ENCODE measurements at places on chromosomes 2 and 18.

- DNase-seq: no peak
Observed at GRCh38 chr2:228999326-228999725, 271.8 kb downstream of the PID1 start.

GRCh38 chr2:241656190-241656741 lies 18.8 kb downstream of the ATG4B start:
- DNase-seq: no peak

DNA sequence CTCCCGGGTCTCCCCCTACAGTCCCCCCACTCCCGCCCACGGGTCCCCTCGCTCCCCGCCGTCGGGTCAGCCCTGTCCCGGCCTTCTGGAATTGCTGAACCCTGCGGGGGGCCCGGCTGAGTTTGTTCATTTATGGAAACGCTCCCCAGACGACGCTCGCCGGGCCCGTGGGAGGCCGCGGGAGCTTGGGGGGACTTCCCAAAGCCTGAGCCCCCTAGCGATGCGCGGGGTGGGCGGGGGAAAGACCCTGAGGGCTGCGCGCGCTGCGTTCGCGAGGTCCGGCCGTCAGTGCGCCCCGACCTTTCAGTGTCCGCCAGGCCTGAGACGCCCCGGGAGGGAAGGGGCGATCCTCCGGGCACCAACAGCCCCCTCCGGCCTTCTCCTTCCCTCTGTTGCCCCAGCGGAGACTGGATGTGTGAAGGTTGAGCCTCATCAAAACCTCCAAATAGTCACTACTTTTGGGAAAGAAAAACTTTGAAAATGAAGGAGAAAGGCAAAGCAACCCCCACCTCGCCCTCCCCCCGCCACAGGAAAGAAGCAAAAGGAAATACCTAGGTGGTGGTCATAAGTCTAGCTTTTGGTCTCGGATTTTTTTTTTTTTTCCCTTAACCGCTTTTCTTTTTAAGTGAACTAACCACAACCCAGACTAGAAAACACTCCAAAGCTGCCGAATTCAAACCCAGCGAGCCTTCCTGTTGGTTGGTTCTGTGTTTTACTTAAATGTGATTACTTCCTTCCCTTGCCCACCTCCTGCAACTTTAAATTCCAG lies 509 bp upstream of the CYS1 start:
- no peak for DNase-seq

DNA sequence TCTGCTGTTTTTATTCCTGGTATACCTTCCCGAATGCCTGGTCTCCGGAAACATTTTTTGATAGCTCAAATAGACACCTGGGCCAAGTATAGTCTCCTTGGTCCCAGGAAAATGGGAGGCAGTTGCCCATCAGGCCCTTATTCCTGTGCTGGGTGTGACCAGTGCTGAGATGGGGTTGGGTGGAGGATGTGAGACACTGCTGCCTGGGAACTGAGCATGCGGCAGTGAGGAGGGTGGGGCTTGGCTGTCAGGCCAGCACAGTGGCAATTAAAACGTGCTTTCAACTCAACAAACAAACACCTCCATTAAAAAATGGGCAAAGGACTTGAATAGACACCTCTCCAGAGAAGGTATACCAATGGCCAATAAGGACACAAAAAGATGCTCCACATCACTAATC lies 12.5 kb downstream of the KLHL29 start:
- DNase-seq: no peak

- no peak for DNase-seq
Observed at GRCh38 chr2:203714112-203714511, 7.7 kb downstream of the CD28 start.

GRCh38 chr2:218437969-218438368 lies 19.0 kb downstream of the VIL1 start:
- no peak for DNase-seq

GRCh38 chr2:10405448-10405847 lies 42.7 kb downstream of the ODC1 start:
- DNase-seq: peak; percentile 73

- no peak for DNase-seq
Observed at GRCh38 chr2:111897924-111898702, at the start of gene MERTK. Gene MERTK (plus strand): TSS chr2:111898607. CDS start chr2:111898736, 129 bp downstream.

DNA sequence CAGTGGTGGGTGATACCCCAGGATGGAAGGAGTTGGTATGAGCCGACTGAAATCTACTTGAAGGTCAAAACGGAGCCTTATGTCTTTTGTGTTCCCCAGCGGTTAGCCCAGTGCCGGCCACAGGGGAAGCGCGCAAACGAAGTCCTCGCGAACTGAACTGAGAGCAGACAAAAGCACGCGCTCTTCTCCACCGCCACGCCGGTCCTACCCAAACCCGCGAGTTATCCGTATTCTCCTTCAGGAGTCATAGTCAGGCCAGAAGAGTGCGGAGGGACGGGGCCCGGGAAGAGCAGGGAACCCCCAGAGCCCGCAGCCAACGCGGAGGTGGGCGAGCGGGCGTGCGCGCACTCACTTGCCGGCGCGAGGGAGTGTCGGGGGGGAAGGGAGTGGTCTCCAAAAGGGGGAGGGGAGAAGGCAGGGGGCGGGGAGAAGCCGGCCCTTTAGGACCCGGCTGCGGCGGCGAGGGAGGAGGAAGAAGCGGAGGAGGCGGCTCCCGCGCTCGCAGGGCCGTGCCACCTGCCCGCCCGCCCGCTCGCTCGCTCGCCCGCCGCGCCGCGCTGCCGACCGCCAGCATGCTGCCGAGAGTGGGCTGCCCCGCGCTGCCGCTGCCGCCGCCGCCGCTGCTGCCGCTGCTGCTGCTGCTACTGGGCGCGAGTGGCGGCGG lies at the start of gene IGFBP2:
Gene IGFBP2 (plus strand): TSS at position 469 of the 664 bp plus-strand sequence. CDS start 104 bp downstream, at position 573.
- no peak for DNase-seq
